M059J (cell line): ENCODE measurements at places on chromosomes 5 and 9.

GRCh38 chr9:8268216-8268878 is 468.8 kb upstream of the DMAC1 start:
- DNase-seq, result no peak

DNA sequence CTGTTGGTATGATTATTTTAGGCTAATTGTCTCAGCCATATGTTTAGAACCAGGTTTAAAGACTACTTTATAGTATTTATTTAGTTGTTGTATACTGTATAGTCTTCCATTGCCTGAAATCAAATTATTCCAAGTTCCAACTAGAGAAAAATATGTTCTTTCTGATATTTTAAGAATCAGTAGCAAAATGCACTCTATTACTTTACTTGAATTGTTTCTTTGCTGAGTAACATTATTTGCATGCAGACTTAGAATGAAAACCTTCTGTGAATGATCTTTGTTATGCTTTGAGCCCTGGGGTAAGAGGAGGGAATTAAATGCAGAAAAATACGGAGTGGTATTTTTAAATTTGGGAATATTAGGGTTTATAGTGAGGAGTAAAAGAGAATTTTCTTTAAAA is 47.9 kb downstream of the MEGF10 start:
- no peak for DNase-seq

- DNase-seq, result peak; percentile 68
Observed at GRCh38 chr5:126875303-126875785, 98.4 kb downstream of the LMNB1 start.

DNA sequence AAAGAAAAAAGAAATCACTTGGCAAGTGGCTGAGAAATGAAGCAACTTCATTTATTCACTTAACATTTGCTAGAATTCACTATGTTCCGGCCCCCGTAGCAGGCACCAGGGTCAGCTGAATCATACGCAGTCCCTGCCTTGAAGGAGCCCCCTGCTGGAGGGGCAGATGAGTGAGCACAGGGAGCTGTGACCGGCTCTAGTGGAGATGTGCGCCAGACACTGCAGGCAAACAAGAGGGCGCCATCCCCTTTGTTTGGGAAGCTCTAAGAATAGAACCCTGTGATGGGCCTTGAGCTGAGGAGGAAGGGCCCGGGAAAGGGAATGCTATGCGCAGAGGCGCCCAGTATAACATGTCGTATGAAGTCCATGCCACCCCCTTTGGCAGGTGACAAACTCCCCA is 20.2 kb upstream of the RPL26L1 start:
- no peak for DNase-seq

DNA sequence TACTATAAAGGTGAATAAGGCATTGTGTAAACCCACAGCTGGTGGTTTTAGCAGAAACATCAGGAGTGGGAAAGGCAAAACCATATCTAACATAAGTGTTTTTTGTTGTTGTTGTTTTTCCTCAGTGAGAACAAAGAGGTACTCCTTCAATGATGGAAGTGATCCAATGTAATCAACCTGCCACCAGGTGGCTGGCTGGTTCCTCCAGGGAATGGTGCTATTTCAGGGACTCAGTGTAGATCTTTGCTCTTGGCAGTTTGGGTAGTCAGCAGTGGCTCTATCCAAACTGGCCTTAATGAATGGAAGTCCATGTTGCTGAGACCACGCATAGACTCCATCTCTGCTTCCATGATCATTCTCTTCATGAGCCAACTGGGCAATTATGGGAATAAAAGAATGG is 10.8 kb downstream of the DMRTA1 start:
- no peak for DNase-seq

DNA sequence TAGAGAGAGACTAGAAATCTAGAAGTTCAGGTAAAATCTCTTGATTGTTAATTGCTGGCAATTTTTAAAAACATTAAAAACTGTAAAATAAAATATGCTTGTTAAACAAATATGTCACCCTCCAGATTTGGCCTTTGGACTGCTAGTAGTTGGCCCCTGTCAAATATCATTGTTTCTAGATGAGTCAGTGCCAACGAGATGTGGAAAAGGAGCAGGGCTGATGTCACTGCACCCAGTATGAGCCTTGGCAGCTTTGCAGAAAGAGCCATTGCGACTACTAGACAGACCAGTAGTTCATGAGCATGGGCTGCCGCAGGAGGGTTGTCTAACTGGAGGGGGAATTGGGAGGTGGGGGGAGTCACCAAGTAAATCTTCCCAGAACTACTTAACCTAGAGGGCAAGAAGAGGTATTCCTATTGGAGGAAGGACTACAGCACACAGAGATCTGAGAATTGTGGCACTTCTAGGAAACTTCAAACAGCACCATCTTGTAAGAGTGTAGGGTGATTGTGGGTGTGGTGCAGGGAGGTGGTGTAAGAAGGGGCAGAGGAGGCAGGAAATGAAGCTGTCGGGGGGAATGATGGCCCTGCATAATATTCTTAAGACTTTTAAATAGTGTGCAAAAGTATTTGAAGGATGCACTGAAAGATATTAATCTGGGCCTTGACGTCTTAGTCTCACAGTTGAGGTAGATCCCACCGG is 7.1 kb upstream of the DOCK2 start:
- DNase-seq, result peak; percentile 96

GRCh38 chr5:145341842-145342241 is 493.3 kb downstream of the PRELID2 start:
- DNase-seq, result peak; percentile 22

- DNase-seq, result no peak
Observed at GRCh38 chr5:137761566-137761965, 7.4 kb upstream of the HNRNPA0 start.

- DNase-seq, result no peak
Observed at GRCh38 chr5:133114933-133115310, 63.1 kb downstream of the HSPA4 start.

DNA sequence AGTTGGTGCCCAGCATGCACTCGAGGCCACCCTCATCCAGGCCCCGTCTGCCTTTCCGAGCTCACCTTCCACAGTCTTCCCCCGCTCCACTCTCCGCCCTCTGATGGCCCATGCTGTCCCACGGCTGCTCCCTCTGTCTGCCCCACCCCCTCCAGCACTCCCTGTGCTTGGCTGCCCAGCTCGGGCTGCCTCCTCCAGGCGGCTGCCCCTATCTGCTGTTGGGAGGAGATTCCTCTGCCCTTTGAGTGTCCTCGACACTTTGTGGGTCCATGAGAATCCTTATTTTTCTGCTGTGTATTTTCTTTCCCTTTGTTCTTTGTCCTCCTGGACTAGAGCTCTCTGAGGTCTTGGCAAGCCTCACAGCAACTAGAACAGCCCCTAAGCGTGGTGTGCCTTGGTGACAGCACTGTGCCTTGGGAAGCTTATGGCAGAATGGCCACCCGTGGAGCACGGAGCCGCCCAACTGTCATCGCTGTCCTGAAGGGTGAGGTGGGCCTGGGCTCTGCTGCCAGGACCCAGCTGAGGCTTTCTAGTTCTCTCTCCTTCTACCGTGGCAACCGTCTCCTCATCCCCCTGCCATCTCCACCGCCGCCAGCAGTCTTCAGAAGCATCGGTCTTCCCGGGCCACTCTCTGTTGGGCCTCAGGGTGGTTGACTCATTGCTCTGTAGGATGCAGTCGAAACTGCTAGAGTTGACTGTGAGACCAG is 5.2 kb downstream of the NTMT1 start:
- peak; percentile 84 for DNase-seq

- no peak for DNase-seq
Observed at GRCh38 chr5:74226716-74227485, 413.6 kb downstream of the ENC1 start.

DNA sequence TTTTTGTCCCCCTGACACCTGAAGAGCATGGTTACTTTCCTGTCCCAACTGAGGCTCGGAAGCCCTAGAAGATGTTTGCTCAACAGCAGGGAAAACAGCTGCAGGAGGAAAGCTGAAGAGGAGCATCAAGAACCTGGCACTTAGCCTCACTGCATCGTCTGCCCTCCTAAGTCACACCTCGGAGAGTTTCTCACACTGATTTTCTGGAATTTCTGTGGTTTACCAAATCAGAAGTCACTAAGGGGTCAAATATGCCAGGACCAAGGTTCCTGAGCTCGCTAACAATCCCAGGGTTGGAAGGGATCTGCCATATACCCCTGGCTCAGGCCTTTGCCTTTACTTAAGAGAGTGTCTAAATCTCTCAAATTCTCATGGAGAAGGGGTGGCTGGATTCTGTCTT is 5.3 kb downstream of the IL12B start:
- peak; percentile 55 for DNase-seq

- DNase-seq, result no peak
Observed at GRCh38 chr5:143065996-143066522, 295.9 kb downstream of the ARHGAP26 start.

DNA sequence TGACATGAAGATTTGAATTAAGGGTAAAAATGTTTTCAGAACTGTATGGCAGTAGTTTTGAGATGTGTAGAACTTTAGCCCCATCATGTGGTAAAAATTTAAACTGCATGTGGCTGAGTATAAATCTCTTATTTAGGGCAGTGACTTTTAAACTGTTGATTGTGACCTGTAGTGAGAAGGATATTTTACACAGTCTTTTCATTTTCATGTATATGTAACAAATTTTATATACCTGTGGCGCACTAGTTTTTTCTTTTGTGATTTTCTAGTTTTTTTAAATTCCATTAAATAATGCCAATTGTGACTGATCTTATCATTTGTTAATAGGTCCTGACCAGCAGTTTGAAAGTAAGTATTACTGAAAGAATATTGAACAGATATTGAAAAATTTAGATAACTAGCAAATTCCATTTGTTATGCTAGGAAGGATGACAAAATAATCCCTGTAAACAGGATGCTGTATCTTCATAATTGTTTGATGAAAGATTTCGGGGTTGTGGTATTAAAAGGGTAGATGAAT is 47.2 kb downstream of the GPBP1 start:
- DNase-seq, result peak; percentile 65

GRCh38 chr5:5905186-5905585 is 473.2 kb downstream of the MED10 start:
- DNase-seq, result no peak

- DNase-seq, result peak; percentile 86
Observed at GRCh38 chr9:120909904-120910303, 16.7 kb downstream of the TRAF1 start.

- no peak for DNase-seq
Observed at GRCh38 chr9:82410866-82411265, 422.3 kb downstream of the SPATA31D1 start.

- no peak for DNase-seq
Observed at GRCh38 chr5:173531863-173532262, 84.6 kb downstream of the BOD1 start.

DNA sequence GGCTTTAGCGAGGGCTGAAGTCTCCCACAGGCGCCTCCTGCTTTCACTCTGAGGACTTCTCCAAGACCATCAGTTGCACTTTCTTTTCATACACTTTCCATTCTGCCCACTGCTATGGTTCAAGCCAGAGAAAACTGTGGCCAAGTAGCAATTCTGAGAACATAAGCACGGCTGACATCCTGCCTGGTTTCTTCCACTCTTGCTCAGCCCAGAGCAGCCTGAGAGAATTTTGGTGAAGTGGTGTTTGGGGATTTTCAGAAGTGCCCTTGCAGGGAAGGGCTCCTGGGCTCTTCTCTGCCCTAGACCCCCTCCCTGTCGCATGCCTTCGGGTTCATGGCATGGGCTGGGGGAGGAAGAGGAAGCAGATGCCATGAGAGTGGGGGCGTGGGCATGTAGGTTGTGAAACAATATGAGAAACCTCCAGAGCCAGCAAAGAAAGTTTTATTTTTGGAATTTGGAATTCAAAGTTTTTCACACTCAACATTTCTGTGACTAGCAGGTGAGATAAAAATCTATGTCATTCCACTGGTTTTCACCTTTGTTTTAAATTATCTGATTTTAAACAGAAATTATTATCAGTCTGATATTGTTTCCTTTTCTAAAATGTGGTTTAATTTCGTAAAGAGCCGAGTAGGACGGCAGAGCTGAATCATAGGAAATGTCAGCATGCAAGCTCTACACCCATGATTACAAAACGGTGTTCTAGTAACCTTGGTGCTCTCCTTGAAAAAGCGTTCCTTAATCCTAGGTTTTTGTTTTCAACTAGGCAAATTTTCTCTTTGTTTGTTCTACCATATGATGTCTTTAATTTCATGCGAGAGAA is 27.8 kb upstream of the TNFSF8 start:
- DNase-seq, result no peak

- DNase-seq, result peak; percentile 41
Observed at GRCh38 chr9:32524892-32525708, 896 bp downstream of the RIGI start.
